ENCODE measurements at places on chromosomes 2 and 18.

DNA sequence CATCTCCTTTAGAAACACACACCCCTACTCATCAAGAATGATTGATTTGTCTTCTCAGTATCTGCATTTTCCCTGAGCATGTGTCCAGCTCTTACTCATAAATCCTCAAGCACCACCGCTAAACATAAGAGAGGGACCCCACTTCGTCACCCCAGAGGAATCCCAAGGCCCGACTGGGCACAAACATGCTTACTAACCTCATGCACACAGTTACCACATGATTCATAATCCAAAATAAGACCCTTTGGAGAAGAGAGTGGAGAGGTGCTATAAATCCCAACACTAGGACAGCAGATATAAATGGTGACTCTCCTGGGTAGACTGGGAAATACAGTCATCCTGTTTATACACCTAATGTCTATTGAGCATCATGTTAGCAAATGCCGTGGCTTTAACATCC is 843.2 kb upstream of the ID2 start:
- DNase-seq: no peak

DNA sequence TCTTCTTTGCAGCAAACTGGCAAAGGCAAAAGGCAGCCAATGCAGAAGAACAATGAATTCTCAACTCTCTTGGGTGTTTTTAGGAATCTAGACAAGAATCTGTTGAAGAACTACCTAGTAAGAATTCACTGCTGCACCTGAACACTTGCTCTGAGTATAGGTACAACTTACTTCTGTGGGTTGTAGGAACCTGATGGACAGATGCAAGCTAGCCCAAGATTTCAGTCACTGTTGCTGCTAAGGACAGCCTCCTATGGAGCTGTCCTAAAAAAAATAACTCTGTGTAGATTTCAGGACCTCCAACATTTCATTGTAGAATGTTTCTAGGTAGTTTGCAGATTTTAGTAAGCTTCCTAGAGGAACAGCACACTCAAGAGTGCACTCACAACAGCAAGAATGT is 363.5 kb downstream of the CBLN2 start:
- no peak for DNase-seq

DNA sequence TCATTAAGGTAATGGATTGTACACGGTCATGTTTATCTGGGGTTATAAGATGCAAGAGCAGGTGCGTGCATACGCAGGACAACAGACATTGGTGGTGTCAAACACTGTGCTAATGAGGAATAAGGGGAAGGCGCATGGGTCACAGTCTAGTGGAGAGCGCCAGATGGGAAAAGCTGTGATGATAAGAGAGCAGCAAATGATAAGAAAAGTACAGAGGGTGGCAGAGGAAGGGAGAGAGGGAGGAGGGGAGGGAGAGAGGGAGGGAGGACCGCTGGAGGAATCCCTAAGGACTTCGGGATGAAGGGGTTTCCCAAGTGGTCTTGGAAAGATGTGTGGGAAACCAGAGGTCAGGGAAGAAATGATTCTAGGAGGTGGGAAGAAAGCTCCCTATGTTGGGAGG is 2.9 kb downstream of the TNFRSF11A start:
- DNase-seq: no peak

DNA sequence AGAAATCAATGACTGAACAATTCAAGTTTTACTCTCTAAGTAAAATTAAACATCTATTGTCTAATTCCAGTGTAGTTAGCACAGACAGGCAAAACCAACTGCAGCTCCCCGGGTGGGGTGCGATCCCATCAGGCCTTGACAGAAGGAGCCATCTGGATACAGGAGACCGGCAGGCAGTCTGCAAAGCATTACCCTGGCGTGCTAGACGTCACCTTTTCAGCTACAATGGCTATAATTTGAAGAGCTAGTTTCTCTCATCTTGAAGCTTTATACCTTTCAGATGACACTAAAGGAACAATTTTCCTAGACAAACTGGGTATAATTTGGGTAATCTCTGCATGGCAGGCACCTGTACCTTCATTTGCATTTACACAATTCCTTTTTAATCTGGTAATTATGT is 761.5 kb upstream of the SOX11 start:
- DNase-seq: no peak

GRCh38 chr2:118973542-118973951 is 31.6 kb downstream of the MARCO start:
- no peak for DNase-seq

GRCh38 chr2:168231609-168232241 is 15.7 kb downstream of the STK39 start:
- no peak for DNase-seq

- no peak for DNase-seq
Observed at GRCh38 chr2:31287654-31288053, 53.7 kb downstream of the EHD3 start.

- DNase-seq: no peak
Observed at GRCh38 chr18:49177812-49178211, 227.0 kb upstream of the SMAD7 start.

DNA sequence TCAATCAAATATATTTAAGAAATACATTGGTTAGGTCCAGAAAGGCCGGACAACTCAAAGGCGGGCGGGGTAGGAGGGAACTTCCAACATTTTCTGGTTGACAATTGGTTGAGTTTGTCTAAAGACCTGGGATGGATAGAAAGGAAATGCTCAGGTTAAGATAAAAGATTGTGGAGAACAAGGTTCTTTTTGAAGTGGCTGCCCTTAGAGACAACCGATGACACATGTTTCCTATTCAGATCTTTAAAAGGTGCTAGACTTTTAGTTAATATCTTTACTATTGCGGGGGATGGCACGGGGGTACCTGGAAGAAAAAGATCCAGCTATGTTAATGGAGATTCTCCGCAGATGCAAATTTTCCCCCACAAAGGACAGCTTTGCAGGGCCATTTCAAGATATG is 10.0 kb upstream of the AP1S3 start:
- DNase-seq: no peak

DNA sequence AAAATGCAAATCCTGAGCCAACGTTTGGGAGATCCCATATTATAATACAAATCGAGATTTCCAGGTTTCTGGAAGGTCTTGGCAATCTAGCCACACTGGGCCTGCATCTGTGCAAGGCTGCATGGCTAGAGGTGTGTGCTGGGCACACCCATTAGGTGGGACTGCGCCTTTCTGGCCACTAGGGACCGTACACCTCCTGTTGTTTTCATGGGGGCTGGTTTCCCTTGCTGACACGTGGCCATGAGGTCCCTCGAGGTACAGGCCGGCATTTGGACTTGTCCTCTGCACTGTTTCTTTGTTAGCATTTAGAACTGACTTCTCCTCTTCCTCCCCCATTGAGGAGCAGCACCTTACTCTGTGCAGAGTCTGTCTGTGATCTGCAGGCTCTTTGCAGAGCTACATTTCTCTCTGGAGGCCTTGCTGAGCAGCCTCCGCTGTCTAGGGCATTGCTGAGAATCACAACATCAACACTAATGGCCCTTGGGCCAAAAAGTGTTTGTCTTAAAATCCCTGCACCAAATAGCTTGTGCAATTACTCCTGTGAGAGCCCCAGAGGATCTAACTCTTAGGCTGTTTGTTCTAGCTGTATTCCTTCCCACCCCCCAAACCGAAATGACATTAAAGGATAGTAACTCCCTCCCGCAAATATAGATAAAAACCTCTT is 131.2 kb downstream of the NEDD4L start:
- no peak for DNase-seq

GRCh38 chr18:58871514-58872420 is 7.1 kb downstream of the ZNF532 start:
- DNase-seq: no peak

GRCh38 chr2:102367331-102367971 is 11.9 kb downstream of the IL18R1 start:
- no peak for DNase-seq

DNA sequence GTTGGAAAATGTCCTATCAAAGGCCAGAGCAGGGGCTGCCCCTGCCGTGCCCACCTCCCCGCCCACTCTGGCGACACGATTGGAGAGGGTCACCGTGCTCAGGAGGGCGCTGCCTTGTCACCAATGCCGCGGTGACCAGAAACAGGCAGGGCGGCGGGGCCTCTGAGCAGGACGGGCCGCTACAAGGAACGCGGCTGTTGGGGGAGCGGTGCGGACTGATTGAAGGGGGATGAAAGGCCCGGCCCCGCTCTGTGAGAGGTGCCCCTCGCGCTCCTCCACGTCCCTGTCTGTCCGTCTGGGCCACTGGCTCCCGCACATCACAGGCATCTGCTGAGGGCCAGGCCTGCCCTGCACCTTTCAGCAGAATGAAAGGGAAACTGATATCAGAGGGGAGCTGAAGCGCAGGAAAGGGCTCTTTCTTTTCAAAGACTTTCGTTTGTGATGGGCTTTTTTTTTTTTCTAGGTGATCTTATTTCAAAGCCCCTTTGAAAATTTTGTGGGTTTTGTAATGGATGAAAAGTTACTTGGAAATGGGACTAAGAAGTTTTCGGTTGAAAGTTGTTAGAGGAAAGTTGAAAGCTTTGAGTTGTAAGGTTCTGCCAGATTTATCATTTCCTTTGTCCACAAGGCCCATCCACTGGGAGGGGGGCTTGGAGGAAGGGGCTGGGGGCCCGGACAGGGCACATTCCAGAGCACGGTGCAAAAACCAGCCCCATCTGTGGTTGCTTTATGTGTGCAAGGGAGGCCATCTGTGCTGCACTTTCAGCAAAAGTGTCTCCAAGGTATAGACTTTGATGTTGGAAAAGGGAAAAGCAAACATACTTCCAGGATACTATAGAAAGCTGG is 244.2 kb downstream of the KLHL29 start:
- DNase-seq: no peak

DNA sequence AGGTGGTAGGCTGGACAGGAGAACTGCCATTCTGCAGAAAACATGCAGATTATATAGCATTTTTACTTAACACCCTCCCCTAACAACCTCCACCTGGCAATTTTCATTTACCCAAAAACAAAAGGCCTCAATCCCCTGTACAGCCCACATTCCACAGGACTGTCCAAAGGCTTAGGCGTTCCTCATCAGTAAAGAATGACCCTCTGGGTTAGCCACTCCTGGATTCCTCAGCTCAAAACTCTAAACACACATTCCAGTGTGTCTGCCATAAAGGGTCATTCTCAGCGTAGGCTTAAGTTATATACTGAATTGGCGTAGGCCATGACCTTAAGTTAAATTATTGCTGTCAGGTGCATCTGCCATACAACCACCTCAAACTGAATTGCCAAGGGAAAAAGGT is 261.8 kb upstream of the CHAC2 start:
- DNase-seq: no peak

DNA sequence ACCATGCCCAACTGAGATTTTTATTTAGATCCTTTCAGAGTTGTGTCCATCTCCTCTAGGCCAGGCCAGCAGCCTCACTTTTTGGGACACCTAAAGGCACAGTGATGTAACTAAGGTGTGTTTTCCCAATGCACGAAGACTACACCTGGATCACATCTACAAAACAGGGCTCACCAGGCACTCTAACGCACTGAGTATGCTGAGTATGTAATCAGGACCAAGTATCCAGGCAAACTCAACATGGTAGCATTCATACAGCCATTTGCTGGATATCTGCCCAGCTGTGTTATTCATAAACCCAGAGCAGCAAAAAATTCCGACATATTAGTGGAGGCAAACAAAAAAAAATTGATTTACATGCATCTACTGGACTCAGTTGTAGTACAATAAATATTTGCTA is 33.8 kb downstream of the LPIN2 start:
- no peak for DNase-seq

GRCh38 chr2:238235331-238235732 is 4.5 kb downstream of the HES6 start:
- no peak for DNase-seq

DNA sequence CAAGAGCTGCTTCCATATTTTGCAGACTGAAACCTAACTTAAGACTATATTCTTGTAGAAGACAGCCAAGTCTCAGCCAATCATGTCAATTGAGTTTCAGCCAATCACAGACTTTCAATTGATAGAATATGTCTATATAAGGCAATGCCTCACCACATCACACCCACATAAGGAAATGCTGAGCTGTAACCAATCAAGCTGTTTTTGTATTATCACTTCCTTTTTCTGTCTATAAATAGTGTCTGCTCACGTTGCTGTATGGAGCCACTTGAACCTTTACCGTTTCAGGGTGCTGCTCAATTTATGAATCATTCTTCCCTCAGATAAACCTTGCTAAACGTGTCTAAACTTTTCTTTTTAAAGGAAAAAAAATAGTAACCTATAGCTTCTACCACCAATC is 1554.4 kb upstream of the LRRTM1 start:
- no peak for DNase-seq

- DNase-seq: no peak
Observed at GRCh38 chr2:43435746-43436145, 160.1 kb downstream of the THADA start.

DNA sequence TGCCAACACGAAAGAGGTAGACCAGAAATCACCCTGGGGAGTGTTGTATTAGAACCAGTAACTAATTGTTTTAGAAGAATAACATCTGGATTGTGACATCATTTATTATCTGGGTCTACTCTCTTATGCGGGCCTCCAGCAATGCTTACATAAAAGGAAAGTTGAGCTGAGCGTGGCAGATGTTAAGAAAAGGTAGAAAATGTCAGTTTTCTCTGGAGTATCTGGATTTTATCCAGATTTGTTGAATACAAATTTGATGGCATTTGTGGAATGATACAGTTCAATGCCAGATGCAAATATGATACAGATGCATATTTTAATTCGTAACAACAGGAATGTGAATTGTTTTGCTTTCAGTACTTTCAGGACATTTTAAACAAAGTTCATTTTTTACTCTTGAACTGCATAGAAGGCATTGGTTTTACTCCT is 90.3 kb downstream of the PRPF40A start:
- DNase-seq: no peak

DNA sequence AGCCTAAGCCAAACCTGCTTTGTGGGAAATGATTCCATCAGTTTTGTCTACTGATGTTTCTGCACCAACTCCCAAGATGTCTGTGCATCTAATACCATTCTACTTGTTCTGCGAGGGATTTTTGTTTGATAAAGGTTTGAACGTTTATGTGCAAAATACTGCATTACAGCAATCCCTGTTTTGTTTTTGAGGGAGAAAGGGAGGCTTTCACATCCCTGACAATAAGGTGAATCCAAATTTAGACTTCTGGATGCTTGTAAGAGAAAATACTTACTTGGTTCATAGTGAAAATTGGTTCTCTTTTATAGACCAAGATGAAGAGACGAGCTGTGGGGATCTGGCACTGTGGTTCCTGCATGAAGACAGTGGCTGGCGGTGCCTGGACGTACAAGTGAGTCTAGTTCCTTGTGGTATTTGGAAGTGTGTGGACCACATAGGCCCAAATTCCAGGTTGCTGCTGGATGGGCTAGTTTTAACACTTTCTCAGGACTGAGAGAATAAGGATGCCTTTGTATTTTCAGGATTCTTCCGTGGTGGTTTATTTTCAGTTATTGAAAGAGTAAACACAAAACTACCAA is 1.1 kb downstream of the RPL37A start:
- DNase-seq: no peak

DNA sequence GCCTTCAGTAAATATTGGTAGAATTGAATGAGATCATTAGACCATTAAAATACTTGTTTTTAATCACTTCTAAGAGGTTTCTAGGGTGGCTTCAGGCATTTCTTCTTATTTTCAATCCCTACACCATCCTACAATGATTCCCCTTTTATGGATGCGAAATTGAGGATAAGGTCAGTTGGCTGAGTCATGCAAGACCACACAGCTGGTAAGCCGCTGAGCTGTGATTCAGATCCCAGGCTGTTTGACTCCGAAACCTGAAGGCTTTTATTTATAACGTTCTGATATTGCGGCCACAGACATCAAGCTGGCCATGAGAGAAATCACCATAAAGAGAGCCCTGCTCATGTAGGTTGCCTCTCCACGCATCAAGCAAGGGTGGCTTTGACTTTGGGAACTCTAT is 133.4 kb downstream of the VAPA start:
- DNase-seq: no peak
